Sciatic nerve (tissue), 2 donors: ENCODE measurements at places on chromosomes 6 and 20.

GRCh38 chr6:38057994-38058393 is 238.5 kb downstream of the ZFAND3 start:
- DNase-seq, result no peak

DNA sequence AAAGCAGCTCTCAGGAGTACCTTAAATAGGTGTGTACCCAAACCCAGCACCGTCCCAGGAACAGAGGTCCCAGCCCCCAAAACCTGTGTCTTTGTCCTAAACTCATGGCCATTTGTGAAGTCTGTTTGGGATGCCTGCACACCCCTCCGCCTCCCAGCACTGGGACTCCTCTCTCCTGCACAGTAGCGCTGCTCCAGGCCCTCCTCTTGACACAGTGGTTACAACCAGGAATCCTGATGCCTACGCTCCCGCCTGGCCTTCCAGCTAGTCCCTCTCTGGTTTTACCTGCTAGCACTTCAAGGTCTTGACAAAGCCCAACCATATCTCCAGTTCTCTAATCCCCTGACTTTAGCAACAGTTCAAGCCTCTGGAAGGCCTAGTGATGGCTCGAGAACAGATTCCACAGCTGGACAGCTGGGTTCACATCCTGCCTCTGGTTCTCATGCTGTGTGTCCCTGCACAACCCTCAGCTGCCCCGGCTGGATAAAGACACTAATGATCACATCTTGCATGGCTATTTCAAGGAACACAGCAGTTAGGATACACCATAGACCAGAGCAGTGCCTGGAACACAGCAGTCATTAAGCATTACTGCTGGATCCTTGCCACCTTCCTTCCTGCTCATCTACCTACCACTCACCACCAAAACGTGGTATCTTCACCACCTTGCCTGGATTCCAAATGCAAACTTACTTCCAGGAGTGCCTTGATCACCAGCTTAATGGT is 5.6 kb downstream of the PSMA7 start:
- no peak for DNase-seq

GRCh38 chr6:37673436-37673835 is 24.2 kb downstream of the MDGA1 start:
- DNase-seq, result no peak

DNA sequence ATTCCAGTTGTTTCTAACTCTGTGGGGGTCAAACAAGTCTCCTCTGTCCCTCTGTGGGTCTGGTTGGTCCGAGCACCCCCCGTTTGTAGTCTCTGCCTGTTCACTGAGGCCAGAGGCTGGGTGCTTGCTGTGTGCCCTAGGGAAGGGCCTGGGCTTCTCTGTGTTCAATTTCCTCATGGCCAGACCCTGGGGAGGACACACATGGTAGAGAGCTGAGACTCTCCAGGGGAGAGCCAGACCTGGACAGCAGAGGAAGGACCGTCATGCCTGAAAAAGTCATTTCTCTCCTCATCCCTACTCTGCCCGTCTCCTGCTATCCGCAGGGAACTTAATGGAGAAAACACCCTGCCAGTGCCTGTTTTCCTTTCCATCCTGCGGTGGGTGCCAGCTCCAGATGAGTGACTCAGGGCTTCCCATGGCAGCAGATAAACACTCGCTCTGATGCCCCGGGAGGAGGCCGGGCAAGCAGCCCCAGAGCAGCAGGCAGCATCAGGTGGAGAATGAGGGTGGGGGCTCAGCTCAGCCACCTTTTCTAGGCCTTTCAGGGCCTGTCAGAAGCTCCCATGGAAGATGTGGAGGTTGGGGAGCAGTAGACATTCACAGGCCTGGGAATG is 51.9 kb downstream of the SNAI1 start:
- no peak for DNase-seq

DNA sequence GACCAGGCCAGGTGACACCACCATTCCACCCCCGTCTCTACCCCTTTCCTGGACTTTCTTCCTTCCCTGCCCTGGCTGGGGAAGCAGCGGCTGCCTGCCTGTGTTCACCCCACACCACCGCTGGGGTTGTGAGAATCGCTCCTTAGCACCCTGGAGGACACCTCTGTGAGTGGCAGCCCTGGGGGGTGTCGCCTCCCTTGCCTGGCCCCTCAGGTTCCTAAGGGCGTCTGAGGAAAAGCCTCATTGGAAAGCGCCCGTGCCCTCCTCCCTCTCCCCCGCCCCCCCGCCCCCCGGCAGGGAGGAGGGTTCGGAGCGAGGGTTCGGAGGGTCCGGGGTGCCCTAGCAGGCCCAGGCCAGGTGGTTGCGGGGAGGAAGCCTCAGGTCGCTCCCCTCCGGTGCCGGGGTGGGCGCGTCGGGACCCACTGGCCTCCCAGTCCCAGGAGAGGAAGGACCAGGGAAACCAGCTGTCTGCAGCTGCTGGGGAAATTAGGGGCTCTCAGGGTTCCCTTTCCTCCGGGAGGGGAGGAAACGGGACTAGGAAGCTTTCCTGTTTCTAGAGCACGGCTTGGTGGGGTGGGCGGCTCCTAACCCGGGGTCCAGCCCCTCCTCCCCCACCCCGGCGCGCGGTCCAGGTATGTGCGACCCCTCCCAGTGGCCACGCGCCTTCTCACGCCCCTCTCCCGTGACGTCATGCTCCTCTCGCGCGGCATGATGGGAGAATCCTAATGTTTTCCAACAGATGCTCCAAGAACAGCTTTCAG is at the start of gene PHACTR3:
PHACTR3 (plus strand) TSS at position 760 of the 761 bp plus-strand sequence. CDS start 475 bp downstream, outside the sequence.
- DNase-seq, result no peak

GRCh38 chr20:22584522-22584921 is at the start of gene FOXA2:
Gene FOXA2, minus strand, starts transcription at chr20:22584572. Its CDS starts 294 bp downstream, at chr20:22584278.
- no peak for DNase-seq
